Hematopoietic multipotent progenitor cell treated with erythropoietin and hydrocortisone succinate and interleukin-3 and kit ligand, for 17 days (in vitro differentiated cells): ENCODE measurements at places on chromosomes 11 and 22.

DNA sequence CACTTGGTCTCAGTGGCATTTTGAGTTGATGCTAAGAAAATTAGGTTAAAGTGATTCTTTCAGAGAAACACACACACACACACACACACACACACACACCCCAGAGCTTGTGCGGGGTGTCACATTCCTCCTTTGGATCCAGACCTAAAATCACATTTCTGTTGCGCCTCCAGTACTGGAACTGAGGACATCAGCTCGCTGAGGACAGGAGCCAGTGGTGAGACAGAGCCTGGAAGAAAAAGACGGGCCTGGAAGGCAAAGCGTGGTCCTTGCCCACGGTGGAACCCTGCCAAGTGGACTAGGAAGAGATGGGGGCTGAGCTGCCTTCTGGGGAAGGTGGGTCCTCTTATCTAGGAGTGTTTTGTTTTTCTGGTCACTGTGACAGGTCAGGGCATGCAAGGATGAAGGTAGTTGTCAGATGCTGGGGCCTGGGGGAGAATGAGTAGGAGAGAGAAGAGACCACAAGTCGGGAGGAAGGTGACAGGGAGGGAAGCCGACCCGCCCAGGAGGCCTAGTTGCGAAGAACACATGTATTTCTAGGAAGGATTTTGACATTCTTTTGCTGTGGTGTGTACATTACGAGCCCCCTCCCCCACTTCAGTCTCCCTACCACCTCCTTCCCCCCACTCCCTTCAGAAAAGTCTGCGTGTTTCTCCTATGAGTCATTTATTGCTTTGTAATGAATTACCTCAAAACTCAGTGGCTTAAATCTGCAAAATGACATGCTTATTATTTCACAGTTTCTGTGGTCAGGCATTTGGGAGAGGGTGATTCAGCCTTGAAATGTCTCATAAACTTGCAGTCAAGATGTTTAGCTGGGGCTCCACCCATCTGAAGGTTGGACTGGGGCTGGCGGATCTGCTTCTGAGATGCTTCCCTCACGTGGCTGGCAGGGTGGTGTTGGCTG, 4.8 kb upstream of the ELFN2 start:
- no peak for DNase-seq

DNA sequence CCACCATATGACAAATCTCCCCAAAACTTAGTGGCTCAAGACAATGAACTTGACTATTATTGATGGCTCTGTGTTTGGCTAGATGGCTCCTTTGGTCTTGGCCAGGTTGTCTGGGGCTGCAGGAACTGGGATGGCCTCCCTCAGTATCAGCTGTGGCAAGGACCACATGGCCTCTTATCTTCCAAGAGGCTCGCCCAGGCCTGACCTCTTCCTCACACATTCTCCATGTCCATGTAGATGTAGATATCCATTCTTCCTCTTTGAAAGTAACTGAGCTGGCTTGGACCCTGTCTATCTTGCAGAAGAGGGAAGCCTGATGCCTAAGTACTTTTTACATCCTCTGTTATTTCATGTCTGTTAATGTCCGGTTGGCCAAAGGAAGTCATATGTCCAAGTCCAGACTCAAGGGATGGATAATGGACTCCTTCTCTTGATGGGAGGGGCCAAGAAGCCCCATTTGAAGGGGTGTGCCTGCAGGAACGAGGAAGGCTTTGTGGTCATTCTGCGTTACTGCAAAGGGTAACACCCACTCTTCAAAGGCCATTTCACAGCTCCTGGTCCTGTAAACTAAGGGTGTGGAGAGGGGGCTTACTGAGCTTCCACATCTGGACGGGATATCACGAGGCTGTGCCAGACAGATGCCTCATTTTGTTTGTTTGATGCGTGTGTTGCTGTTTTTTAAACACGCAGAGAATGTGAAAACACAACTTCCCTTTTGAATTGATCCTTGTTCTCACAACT, 87.1 kb downstream of the GRIK4 start:
- DNase-seq, result no peak

DNA sequence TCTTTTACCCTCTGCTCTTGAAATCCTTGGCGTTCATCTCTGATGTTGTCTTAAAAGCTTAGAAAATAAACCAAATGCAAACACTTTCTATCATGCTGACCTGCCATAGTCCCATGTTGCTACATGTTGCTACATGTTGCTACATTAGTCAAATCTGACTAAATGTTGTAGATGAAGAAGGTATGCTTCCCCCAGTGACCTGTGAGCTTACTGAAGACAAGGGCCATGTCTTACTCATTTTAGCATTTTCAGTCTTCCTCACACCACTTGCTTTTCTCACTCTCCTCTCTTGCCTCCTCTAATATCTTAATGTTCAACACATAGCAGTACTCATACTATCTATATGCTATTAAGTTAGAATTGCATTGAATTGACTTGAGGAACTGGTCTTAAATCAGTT, 346.4 kb upstream of the MTNR1B start:
- DNase-seq, result no peak

DNA sequence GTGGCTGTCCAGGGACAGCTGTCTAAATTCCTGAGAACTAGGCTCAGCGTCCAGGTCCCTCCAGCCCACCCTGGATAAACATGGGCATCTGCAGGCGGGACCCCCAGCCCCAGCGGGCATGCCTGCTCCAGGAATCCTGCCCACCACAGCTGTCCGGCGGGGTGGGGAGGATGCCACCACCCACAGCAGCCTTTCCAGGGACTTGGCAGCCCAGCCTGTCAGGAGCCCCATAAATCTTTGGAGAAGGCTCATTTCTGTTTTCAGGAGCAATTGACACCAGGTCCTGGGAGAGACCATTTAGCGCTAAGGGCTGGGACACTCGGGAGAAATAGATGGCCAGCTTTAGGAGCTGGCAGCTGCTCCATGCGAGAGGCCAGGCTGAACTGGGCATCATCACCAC, 358.9 kb downstream of the CADM1 start:
- DNase-seq, result no peak

DNA sequence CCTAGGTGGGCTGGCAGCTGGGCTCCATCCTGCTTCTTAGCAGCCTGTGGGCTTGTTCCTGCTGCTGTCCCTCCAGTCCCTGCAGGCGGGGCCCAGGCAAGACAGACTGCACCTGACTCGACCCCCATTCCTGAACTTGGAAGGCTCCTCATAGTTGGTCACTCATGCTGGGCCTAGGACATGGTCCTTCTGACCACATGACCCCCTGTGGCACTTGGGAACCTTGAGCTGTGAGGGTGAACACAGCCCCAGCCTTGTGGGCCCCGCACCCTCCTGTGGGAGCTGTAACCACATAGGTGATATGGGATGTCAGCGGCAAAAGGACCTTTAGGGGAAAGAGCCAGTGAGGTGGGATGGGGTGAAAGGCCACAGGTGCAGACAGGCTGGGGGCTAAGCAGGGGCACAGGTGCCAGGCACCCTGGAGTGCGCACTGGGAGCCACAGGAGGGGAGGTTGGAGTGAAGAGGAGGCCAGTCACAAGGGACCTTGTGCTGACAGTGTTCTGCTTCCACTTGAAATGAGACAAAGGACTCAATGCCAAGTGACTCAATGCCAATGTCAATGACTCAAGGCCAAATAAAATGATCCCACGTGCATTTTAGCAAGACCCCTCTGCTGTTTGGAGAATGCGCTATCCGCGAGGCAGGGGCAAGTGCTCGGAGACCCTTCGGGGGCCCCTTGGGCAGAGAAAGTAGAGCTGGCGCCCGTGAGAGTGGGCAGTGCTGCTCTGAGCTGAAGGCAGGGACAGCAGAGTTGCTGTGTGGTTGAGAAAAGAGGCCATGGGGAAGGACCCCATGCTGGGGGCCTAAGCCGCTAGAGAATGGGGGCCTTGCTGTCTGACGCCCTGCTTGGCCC, 90.7 kb downstream of the MORC2 start:
- DNase-seq, result no peak
